ENCODE measurements at places on chromosomes 1 and 21.

DNA sequence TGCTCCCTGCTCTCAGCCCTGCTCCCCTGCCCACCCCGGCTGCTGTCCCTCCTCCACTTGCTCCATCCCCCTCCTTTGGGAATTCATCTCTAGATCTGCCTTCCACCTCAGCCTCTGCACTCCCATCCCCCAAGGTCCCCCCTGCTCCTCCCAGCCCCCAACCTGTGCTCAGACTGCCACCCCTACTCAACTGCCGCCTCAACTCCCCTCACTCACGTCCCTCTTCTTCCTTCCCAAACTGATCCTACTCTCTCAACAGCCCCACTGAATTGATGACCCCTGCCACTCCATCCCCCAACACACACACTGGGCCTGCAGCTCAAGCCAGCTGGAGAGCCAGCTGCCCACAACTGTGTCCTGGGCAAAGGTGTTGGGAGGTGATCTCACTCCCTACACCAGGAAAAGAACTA lies 15.8 kb upstream of the ETV3L start:
- no peak for DNase-seq

DNA sequence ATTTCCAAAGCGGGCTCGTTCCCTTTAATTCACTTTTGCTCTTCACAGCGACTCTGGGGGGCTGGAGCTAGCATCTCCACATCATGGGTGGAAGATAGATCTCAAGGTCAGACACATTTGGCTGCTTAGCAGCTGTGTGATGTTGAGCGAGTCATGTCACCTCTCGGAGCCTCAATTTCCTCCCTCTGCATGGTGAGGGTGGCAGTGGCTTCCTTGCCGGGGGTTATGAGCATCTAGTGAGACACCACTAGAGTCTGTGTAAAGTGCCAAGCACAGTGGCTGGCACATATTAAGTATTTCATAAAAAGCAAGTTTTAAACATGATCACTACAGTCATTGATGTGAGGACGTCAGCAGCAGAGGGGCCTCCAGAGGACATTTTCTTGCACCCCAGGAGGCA lies 16.9 kb upstream of the ECE1 start:
- DNase-seq, result no peak

GRCh38 chr1:56686169-56686568 lies 41.1 kb downstream of the PRKAA2 start:
- DNase-seq, result no peak

- no peak for DNase-seq
Observed at GRCh38 chr1:211503542-211503941, 11.6 kb upstream of the RD3 start.

DNA sequence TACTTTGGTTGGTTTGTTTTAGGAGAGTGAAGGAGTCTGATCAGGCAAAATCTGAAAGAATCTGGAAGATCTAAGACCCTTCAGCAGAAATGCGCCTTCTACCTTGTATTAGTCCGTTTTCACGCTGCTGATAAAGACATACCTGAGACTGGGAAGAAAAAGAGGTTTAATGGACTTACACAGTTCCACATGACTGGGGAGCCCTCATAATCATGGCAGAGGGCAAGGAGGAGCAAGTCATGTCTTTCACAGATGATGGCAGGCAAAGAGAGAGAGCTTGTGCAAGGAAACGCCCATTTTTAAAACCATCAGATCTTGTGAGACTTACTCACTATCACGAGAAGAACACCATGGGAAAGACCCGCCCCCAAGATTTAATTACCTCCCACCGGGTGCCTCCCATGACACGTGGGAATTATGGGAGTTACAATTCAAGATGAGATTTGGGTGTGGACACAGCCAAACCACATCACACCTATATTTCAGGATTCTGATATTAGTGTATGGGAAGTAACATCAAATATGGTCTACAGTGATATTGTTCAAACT lies 99.3 kb downstream of the GLUL start:
- DNase-seq, result no peak

DNA sequence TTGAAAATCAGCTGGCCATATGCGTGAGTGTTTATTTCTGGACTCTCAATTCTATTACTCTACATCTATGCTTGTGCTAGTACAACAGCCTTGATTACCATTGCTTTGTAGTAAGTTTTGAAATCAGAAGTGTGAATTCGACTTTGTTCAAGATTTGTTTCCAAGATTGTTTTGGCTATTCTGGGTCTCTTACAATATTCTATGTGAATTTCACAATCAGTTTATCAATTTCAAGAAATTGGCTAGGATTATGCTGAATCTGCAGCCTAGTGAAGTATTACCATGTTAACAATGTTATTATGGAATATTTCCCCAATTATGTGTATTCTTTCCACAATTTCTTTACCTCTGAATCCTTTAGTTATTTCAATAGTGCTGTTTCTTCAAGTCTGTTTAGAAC lies 19.5 kb downstream of the SFPQ start:
- no peak for DNase-seq

DNA sequence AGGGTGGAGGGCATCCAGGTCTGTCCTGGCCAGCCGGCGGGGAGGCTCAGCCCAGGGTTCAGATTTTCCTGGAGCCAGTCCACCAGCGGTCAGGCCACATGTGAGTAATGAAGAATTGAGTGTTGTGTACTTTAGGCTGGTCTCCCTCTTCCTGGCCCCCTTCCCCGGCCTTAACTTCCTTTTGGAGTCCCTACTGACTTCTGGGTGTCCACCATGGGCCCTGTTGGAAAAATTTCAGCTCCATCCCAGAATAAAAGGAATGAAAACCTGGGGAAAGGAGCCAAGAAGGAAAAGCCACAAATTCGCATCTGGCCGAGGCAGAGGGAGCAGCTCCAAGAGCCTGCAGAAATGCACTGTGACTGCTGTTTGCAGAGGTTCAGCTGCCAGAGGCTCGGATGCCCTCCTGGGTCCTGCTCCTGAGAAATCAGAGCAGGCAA lies 35.5 kb upstream of the HHAT start:
- no peak for DNase-seq

- DNase-seq, result no peak
Observed at GRCh38 chr1:73627723-73628122, 570.3 kb downstream of the LRRIQ3 start.

GRCh38 chr21:45423968-45424853 lies 19.2 kb downstream of the COL18A1 start:
- DNase-seq, result no peak

DNA sequence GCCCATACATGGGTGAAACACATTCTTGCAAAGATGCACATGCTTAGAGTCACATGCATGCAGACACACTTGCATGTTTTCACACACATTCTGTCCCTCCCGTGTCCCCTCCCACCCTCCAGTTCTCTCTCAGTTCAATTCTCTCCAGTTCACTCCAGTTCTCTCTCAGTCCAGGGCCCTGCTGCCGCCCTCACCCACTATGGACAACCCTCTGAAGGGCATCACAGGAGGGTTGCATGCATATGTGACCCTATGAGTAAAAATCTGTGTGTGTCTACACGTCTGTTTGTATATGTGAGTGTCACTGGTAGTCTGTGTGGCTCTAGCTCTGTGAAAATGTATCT lies 21.8 kb upstream of the ADGRB2 start:
- no peak for DNase-seq

- DNase-seq, result no peak
Observed at GRCh38 chr1:27960762-27961645, 1.2 kb downstream of the XKR8 start.

DNA sequence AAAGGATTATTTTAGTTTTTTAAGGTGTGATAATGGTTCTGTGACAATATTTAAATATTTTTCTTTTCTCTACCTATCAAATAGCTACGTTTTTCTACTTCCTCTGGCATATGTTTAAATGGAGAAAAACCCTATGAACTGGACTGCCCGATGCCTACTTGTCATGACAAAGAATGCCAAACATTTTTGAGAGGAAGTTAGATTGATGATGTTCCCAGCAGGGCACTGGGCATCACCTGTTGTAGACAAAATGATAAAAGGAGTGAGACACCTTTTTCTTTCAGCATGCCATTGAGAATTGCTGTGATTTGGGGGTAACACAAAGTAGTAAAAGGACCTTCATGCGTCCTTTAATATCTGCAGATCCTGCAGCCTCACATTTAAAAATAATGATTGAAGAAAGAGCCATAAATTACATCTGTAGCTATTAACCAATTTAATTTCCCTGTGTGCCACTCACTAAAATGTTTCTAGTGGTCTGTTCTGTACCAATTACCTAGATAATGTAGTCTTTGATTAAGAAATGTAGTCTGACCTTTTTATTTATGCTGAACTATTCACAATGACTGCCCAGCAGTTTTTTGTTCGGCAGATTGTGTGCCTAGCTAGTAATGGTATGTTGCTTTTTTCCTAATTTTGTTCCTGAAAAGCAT lies 47.6 kb downstream of the RPL5 start:
- DNase-seq, result no peak

DNA sequence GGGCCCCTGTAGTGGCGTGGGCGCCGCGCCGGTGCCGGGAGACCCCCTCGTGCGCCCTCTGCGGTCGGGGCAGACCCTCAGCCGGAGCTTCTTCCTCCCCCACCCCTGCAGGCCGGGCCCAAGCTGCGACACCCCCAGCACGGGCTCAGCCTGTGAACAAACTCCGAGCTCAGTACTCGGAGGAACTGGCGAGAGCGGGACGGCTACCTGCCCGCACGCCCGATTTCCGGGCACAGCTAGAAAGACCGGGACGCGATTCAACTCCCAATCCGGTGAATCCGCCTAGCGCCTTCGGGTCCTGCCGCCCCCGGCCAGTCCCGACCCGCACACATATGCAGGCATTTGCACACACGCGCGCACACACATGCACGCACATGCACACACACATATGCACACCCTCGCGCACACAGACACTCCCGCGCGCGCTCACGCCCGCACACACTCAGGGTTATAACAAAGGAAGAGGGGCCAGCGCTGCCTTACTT lies 580 bp upstream of the BLACAT1 start:
- no peak for DNase-seq

GRCh38 chr1:229856009-229856650 lies 210.9 kb upstream of the GALNT2 start:
- no peak for DNase-seq

DNA sequence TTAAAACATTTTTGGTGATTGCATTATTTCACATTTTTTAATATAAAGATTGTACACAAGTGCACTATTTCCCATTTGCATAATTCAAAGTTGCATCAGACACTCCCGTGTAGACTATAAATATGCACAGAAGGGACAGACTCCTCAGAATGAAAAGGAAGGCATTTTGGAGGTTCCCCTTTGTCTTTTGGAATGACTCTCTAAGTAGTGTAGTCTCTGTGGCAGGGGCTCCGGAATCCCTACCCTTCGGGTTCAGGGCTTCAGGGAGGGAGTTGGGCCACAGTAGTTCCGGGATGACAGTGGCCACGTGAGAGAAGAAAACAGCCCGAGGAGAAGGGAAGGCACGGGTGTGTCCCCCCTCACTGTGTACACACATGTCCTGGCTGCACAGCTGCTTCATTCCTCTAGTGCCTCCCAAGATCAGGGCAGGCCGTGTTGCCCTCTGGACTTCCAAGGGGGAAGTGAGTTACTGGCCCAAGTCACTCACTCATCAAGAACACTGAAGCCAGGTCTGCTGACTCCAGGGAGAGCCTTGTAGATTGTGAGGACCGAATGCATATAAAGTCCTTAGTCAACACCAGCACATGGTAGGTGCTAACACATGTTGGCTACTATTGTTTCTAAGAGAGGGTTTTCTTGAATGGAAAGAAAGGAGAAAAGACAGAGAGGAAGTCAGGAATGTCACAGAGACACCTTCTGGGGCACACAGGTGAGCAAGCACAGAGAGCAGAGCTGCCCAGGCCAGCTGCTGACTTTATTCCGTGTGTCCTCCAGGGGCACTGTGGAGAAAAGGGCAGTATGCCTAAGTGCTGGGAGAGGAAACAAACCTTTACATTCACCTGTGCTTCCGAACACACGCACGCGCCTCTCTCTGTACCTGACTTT lies 39.8 kb downstream of the LHX4 start:
- no peak for DNase-seq

- no peak for DNase-seq
Observed at GRCh38 chr1:149915429-149916192, 2.0 kb downstream of the SV2A start.

- DNase-seq, result no peak
Observed at GRCh38 chr1:38875811-38876210, 2.7 kb upstream of the MYCBP start.

DNA sequence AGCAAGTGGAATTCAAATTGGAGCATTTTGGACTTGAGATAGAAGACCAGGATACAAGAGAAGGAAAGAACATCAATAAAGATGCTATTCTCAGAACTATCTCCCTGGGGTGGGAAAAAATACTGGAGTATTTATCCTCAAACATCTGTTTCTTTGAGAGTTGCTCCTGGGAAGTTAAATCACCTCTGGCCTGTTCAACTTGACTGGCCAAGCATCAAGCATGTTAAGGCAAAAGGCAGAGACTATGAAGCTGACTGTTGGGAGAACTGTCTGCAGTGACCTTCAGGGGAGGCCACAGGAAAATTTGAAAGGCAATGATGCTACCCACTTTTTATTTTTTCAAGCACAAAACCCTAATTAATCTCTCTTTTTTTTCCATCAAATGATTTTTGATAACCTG lies 239.0 kb downstream of the NTNG1 start:
- DNase-seq, result no peak

DNA sequence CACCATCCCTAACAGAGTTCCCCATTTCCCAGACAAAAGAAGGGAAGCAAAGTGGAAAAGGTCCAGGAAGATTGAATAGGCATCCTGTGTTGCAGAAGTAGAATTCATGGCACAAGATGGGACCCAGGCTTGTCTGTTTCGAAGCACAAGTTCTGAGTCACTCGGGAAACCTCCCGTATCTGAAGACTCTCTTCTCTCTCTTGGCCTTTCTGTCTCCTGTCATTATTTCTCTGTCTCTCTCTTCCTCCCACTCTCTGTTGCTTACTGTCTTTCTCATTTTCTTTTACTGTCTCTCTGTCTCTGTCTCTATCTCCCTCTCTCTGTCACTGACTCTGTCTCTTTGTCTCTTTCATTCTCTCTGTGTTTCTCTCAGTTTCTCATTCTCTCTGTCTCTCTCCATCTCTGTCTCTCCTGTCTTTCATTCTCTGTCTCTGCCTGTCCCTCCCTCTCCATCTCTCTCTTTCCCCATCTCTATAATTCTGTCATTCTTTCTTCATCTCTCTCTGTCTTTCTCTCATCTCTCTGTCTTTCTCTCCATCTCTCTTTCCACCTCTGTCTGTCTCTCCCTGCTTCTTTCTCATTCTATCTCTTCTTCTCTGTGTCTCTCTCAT lies 23.7 kb downstream of the RNF187 start:
- DNase-seq, result no peak

DNA sequence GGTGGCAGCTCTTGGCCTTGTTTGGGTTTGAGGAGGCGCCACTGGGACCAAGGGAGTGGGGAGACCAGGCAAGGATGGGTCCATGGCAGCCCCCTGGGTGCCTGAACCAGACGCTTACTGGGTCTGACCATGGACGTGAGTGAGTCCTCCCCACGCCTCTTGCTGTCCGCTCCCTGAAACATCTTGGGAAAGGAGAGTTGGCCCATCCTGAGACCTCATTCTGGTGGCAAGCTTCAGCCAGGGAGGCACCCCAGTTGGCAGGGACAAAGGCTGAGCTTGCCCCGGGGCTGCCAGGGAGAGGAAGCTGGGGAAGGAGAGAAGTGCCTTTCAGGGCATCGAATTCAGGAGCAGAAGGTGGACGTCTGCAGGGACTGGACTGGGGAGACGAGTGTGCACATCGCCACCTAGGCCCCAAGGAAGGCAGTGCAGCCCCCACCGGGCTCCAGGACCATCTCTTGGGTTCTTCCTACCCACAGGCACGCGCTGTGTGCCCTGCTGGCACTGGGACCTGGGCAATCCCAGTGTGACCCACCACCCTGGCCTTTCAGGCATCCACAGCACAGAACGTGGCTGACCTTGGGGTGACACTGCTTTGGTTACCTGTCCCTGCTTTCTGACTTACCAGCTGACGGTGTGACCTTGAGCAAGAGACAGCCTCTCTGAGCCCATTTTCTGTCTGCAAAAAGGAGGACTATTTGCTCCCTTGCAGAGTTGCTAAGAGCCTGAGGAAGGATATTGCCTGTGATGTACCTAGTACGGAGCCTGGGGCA lies 132.9 kb upstream of the WNT4 start:
- DNase-seq, result no peak

Data from NCI-H2081 treated with DMSO at 0.1 percent for 48 hours (cell line).